ENCODE measurements at places on chromosomes 13 and 19.

DNA sequence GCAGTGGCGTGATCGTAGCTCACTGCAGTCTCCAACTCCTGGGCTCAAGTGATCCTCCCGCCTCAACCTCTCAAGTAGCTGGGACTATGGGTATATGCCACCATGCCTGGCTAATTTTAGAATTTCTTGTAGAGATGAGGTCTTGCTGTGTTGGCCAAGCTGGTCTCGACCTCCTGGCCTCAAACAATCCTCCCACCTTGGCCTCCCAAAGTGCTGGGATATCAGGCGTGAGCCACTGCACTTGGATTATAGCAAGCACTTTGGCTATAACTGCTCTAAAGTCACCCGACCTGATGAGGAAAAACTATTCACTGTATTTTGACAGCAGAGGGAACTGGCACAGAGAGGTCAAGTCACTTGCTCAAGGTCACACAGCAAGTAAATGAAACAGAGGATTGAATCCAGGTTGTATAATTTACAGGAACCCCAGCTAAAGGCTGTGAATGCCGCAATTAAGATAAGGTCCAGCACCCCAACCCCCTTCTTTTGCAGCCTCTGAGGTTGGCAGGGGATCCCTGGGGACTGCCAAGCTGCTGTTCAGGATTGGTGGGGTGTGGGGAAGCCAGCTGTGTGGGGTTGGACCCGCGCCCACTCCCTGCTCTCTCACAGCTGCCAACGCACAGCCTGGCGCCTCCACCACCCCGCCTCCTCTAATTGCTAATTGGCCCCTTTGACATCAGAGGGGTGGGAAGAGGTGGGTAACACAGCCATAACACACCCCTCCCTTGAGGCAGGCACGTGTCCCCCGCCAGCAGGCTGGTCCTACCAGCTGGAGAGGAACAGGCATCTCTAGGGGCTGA, 6.0 kb downstream of the TMIGD2 start:
- no peak for DNase-seq

DNA sequence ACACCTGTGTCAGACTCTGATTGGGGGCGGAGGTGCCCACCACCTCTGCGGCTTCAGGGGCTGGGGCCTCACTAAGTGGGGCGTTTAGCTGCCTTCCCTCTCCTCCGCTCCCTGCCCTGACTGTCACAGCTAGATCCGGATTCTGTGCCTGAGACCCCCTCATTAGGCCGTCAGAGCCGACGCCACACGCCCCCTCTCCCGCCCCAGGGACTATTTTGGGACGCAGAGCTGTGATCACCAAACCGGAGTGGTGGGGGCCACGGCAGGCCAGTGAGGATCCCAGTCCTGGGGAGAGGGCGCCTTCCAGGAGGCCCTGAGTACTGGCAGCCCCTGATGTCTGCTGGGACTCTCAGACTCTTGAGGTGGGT, 762 bp downstream of the KANK3 start:
- no peak for DNase-seq

- no peak for DNase-seq
Observed at GRCh38 chr19:13669780-13670355, 94.5 kb upstream of the MRI1 start.

- no peak for DNase-seq
Observed at GRCh38 chr19:48878196-48879024, 6.2 kb downstream of the PPP1R15A start.

GRCh38 chr13:78599645-78600279, 3.6 kb downstream of the POU4F1 start:
- DNase-seq: no peak

GRCh38 chr13:81442904-81443303, 1102.0 kb upstream of the SPRY2 start:
- no peak for DNase-seq

- no peak for DNase-seq
Observed at GRCh38 chr13:59472134-59472533, 691.6 kb downstream of the DIAPH3 start.

GRCh38 chr13:81017513-81018152, 676.7 kb upstream of the SPRY2 start:
- no peak for DNase-seq

GRCh38 chr19:1227304-1228054, 10.3 kb downstream of the CBARP start:
- DNase-seq: no peak

DNA sequence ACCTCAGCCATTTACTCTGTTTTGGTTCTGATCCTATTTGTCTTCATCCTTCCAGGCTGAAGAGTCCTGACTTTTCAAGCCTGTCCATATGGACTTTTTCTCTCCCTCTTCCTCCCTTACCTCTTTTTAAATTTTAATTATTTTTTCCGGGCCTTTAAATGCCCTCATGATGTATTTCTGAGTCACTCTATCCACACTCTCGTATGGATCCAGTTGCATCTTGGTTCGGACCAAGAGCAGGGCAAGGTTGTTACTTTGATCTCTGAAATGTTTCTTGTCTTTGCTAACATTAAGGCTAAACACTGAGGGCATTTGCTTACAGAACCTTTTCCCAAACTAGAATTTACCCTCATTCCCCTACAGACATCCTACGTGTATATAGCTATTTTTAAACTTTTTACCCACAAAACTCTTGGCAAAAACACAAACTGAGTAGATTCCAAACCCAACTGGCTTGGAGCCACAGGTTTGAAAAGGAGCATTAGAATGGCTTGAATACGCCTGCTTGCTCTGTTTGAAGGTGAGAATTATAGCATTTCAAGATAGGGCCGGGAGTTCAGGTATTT, 47.4 kb upstream of the SERPINE3 start:
- DNase-seq: no peak

DNA sequence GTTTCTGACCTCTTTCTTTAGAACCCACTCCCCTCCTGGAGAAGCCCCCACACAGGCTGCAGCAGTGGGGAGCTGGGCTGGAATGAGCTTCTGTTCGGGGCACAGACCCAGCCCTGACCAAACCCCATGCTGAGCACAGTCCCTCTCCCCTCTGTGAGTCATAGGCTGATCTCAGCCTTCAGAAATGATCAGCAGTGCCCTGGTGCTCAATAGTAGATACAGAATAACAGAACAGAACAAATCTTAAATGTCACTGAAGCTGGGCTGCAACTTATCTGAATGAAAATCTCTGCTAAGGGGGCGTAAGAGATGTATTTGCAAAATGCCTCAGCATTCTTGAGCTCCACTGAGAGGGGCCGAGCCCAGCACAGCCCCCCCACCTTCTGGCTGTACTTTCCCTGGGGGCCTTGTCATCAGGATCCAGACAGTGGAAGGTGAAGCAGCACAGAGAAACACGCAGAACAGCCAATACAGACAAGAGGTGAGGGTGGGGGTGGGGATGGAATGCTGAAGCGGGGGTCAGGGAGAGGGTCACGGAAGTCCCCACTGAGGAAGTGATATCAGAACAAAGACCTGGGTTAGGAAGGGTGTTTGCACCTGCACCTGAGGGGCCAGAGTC, 9.9 kb downstream of the ZNF665 start:
- DNase-seq: no peak

DNA sequence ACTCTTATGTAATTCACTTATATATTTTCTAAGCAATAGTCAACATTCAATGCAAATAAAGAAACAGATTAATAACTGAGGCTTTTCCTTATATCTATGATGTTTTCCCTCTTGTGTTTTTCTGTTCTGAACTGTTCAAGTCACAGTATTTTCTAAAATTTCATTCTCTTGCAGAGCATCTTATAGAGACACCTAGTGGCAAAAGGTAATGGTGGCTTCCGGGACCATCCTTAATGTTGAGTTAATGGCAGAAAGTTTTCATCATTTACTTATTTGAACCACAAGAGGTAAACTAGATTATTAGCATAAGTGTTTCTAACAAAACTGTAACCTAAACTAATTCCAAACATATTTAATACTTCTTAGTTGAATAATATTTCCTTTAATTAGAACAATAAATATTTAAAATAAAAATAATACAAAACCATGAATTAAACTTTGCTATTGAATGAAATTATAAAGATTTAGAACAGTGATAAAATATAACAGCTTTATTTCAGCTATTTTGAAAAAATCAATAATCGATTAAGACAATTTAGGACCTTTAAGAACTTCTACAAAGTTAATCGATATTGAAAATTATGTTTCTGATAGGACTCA, 1.7 kb upstream of the SLITRK5 start:
- DNase-seq: no peak

DNA sequence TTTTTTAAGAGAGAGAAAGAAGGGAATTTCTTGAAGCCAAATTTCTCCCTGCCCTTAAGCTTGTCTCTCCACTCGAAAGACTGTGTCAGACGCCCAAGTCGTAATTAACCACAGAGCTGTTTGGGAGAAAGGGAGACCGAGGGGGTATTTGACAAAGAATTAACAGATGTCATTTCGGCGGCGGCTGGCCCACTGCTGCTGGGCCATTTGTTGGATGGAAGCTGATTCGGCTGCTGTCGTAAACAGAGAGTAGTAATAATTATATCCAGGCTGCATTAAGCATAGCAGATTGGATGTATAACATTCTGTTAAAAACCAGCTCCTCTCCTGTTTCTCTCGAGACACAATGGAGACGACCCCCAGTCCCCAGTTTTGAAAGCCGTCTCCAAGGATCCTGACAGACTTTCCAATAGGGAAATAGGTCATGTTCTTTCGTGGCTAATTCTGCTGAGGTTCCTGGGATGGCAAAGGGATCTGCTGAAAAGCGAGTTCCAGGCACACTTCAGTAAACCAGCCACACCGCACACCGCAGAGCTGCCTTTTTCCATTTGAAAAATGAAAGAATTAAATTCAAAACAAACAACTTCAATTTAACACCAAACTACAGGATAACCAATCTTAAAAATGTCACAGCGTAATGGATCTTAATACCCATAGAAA, 71.5 kb downstream of the KCTD15 start:
- DNase-seq: no peak

DNA sequence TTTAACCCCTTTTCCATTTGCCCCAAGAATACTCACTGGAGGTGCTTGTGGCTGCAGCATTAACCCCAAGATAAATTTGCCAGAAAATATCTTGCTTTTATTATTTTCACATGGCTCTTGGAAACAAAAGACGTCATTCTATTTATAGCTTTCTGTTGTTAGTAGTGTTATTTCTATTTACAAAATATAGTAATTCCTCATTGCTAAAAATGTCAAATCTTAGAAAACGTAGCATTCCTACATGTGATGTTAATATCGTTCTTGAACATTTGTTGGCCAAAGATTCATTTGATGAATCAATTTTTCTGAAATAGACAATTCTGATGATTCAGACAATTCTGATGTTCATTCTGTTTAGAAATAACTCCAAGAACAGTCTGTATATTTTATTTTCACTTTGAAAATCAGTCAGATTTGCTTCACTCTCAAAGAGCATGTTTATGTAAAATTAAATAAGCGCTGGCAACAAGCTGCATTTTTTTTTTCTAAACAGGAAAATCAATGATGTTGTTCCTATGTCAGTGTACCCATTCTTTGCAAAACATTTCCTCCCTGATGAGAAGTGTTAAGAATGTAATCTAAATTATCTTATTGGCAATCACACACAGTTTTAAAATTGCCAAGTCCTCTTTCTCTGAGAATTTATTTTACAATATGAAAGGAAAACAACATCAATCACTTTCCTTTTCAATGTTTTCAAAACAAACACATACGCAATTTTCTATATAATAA, 334.0 kb downstream of the KCTD12 start:
- no peak for DNase-seq

DNA sequence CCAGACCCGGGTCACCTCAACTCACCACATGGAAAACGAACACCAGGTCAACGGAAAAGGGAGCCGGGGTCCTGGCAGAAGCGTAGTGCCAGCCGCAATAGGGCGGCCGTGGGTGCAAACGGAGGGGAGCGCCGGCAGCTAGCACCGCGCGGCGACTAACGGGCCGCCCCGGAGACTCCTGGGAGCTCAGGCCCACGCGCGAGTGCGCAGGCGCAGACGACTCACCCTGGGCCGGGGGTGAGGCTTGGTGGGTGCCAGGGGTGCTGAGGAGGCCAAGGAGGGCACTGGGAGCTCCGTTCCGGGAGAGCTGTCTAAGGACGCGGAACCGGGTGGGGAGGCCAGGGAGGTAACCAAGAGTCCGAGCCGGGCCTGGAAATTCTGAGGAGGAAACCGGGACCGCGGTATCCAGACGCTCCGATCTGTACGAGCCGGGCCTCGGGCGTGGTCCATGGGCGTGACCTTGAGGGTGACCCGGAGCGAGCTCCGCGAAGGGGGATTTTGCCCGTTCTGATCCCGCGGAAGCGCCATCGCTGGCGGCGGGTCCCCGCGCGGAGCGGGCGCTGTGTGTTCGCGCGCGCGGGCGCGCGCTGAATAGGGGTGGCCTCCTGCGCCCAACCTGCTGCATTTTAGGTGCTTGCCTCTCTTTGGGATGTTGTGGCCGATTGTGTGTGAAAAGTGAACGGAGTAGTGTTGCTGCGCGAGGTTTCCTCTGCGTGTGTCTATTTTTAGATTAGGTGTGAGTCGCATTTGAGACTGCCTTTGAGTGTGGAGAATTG, at the start of gene ZNF382:
Gene ZNF382, plus strand, starts transcription at position 213 of the 776 bp plus-strand sequence. CDS start 4,602 bp downstream, outside the sequence.
- DNase-seq: peak; percentile 88

GRCh38 chr13:27765650-27766049, 26.6 kb upstream of the GSX1 start:
- DNase-seq: no peak

DNA sequence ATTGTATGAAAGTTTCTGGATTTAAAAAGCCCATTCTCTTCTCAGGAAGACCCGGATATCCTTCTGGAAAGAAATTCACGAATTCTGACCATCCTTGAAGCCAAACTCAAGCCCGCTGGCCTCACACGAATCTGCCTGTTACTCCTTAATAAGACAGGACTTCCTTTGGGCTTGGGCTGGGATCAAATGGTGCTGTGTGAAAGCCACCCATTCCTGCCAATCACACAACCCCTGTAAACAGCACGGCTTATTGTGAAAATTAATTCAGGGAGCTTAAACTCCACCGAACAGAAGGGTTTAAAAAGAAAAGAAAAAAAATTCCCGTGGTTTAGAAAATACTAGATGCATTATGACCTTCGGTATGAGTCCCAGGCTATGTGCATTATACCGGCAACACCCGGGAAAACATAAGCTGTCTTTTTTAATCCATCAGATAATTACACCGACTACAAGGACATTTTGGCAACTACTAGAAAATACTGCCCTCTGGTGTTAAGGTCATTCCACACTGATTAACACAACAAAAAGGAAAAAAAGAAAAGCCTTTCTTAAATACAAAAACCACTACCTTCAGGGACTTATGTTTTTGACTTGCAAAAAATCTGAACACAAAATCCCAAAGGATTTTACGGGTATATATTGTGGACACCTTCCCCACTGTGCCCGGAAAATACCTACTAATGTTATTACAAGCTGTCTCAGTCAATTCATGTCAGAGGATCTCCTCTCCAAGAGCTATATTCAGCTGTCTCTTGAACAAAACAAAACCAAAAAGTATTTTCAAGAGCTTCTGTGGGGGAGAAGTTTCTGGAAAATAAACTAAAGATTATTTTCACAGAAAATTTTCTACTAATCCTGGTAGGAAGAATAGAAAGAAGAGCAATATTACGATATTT, 76.0 kb upstream of the LSM14A start:
- DNase-seq: no peak
